ENCODE measurements at places on chromosomes 2 and 18.

- no peak for DNase-seq
Observed at GRCh38 chr2:207956771-207957170, 68.6 kb downstream of the PLEKHM3 start.

DNA sequence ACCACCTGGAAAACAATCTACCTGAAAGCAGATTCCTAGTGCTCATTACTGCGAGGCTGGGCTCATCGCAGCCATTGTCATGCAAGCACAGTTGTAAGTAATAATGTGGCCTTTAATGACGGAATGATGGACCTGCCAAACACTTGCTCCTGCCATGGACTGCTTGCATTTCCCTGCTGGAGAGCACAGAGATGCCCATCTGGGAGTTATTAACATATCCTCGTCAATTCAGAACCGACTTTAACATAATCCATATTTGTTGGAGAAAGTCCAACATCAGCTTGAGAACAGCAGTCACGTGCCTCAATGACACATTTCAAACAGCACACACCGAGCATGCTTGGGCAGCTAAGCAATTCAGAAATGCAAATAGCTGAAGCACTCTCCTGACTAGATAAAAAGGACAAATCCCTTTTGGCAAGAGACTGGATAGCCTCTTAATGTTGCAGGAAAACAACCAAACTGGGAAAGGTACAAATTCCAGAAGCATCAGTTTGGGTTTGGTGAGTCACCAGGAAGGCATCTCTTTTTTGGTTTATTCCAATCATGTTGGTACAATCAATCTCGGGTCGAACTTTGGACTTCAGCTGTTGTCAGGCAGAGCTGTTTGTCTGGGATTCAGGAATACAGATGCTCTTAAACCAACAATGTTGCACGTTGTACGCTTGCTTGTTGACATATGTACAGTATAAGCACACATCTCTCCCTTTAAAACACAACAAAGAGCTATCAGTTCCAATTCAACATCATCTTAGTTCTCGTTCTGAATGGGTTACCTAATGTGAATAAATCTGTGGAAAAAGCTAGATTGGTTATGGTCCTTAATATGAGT lies 395.8 kb downstream of the LNPK start:
- DNase-seq: no peak

- DNase-seq: peak; percentile 41
Observed at GRCh38 chr2:20584399-20585358, 66.2 kb downstream of the HS1BP3 start.

- DNase-seq: no peak
Observed at GRCh38 chr18:10290638-10291235, 163.7 kb upstream of the APCDD1 start.

- DNase-seq: no peak
Observed at GRCh38 chr18:48270929-48271328, 138.3 kb downstream of the ZBTB7C start.

DNA sequence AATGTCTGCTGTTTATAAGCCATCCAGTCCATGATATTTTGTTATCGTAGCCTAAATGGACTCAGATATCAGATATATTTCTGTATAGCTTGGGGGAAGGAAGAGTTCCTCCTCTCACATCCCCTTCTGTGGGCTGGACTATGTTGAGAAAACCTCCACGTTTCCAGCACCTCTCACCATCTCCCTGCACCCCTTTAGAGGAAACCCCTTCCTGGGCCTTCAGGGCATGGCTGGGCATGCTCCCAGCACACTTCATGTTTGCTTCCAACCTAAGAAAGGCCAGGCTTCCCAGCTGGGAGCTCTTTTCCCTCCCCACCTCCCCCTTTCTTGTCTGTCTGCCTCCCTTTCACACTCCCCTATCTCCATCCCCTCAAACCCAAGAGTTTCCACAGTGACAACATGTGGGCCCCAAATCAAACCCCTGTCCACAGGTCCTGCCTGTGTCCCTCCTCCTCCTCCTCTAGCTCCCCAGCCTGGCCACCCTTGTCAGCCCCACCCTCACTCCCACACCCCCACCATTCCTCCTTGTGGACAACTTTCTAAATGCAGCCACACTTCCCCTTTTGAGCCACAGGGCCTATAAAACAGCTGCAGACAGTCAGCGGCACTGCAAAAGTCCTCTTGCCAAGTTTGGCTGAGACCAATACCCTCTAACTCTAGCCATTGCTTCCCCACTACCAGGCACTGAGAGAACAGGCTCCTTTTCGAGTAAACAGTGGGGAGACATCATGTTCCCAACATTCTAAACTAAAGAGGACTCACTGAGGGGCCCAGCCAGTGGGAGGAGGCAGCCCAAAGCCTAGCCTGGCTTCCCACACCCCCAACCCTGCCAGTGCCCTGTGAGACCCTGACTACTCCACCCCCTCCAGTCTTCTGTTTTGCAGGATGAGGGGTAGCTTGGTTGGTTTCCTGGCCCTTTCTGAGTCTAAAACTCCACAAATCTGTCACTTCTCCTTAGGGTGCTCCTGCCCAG lies 120.5 kb downstream of the ZFP36L2 start:
- DNase-seq: peak; percentile 65

DNA sequence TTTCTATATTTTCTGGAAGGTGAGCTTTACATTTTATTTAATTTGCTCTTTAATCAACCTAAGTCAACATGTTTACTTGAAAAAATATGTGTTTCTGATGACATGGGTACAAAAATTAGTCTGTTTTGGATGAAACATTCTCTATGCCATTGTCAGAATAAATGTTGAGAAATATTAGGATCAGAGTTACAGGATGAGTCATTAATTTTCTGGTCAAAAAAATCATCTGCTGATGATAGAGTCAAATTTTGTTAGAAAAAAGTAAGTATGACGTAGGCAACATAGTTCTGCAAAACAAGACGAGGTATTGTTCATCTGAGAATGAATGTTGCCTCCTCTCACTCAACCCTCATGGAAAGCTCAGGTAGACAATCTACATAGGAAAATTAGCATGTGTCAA lies 107.6 kb upstream of the CAVIN2 start:
- DNase-seq: no peak

- no peak for DNase-seq
Observed at GRCh38 chr2:84487298-84487996, 28.4 kb upstream of the SUCLG1 start.

- DNase-seq: no peak
Observed at GRCh38 chr2:198273660-198274059, 469.3 kb downstream of the PLCL1 start.

GRCh38 chr2:41283079-41283775 lies 764.6 kb upstream of the PKDCC start:
- no peak for DNase-seq

DNA sequence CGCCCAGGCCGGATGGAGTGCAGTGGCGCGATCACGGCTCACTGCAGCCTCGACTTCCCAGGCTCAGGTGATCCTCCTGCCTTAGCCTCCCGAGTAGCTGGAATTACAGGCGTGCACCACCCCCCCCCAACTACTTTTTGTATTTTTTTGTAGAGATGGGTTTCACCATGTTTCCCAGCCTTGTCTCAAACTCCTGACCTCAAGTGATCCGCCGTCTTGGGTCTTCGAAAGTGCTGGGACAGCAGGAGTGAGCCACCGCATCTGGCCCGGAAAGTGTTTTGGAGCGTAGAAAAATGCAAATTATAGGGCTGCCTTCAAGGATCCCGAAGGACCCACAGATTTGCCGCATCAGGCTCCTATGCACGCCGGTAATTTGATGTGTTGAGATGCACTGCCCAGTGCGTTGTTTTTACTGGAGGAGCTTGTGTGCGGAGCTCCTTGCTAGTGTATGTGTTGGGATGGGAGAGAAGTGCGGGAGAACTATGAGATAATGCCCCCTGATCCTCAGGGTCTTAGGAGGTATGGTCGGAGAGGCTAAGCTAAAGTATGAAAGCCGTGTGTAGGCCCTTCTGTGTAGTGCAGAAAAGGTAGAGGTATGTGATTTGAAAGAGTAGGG lies 1.2 kb upstream of the CLASP1 start:
- DNase-seq: peak; percentile 23

DNA sequence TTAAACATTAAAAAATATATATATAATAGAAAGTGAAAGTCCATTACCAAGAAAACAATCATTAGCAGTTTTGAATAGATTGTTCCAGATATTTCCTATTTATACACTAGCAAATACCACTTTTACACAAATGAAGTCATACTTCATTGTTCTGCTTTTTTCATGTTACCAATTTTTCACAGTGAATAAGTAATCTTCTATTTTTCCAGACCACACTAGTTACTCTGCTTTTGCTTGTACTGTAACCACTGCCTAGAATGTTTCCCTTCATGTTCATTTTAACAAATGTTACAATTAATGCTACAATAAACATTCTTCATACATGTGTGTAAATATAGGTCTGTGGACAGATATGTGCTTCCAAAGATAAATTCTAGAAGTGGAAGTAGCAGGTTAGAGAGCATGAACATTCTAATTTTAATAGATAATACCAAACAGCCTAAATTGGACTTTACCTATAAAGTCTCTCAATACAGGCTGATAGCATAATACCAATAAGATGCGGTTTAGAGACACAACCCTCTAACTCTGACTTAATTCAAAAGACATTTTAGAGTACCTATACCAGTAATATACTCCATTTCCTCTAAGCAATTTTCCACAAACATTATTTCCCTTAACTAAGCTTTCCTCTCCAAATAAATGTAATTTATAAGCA lies 17.0 kb downstream of the ITSN2 start:
- DNase-seq: no peak

DNA sequence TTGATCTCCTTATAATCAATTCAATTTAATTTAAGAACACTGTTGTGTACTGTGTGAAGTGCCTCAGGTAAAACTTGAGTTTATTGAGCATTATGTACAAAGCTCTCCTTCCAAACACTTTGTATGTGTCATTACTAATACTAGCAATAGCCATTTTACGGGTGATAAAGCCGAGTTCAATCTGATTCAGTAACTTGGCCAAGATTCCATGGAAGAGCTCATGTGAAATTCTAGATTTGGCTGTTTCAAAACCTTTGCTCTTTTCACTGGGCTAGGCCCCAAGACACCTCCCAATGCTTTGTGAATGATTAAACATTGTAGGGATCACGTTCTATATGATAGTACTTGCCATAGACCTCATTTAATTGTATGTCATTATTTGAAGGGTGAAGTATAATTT lies 8.9 kb upstream of the NFE2L2 start:
- DNase-seq: no peak

DNA sequence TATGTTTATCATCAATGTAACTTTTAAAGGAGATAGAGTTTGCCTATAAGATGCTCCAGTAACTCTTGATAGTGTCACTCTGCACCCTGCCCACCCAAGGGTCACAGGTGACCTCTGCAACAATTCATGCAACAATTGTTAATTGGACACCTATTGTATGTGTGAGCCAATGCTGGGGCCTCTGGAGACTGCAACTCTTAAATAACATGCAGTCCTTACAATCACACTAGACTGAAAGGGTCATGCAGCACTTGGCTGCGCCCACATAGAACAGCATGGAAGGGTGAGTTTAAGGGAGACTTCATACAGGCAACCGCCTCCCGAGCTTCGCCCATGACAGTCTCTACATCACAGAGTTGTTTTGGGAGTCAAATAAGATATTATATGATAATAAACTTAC lies 137.1 kb upstream of the TWIST2 start:
- no peak for DNase-seq

DNA sequence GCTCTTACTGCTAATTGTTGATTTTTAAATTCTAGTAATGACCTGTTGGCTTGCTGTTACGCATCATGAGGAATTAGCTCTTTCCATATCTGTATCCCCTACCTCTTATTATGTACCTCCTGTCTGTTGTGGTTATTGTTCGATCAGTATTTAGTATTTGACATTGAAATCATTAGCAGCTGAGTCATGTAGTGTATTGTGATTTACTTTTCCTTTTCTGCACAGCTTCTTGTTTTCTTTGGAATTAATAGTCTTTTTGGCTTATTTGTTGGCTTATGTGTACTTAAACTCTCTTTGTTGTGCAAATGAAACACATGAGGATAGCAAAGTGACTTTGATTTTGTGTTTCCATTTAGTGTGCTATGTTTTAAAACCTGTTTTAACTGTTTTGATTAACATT lies 4.3 kb downstream of the EPB41L5 start:
- no peak for DNase-seq

DNA sequence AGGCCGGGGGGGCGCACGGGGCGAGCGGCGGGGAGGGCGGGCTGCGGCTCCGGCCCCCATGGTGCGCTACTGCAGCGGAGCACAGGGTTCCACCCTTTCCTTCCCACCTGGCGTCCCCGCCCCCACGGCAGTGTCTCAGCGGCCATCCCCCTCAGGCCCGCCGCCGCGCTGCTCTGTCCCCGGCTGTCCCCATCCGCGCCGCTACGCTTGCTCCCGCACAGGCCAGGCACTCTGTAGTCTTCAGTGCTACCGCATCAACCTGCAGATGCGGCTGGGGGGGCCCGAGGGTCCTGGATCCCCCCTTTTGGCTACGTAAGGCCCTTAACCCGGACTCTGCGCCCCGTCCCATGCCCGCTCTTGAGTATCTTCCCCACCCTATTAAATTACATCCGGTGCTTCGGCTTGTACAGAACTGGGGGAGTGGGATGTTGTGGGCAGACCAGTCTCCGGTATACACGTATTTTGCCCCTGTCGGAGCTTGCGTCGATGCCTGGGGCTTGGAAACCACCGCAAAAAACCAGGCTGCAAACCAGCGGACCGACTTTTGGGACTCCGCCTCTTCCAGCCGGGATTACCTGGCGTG lies 598 bp upstream of the WBP1 start:
- DNase-seq: peak; percentile 86

GRCh38 chr18:3619222-3619621 lies 169.2 kb downstream of the TGIF1 start:
- no peak for DNase-seq

DNA sequence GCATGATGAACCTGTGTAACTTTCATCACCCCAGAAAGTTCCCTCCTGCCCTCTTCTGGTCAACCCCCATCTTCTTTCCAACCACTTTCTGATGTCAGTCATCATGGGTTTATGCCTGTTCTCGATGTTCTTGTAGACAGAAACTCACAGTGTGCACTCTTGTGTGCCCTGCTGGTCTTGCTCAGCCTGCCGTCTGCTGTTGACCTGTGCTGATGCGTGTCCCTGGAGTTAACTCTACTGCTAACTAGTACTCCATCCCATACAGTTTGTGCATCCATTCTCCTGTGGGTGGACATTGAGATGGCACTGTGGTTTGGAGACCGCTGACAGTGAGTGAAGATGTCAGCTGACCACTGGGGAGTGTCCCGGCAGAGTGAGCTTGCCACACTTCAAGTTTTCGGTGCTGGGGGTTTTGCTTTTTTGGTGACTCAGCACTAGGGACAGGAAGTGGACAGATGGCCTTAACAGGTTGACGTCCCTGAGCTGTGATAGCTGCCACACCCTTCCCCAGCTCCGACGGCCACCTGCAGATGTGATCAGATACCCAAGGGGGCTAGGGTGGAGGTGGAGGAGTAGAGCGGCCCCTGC lies 14.8 kb downstream of the KLHL29 start:
- no peak for DNase-seq

All from transverse colon (tissue), 4 donors.